RPMI7951 (cell line): ENCODE measurements at places on chromosomes 7 and 10.

DNA sequence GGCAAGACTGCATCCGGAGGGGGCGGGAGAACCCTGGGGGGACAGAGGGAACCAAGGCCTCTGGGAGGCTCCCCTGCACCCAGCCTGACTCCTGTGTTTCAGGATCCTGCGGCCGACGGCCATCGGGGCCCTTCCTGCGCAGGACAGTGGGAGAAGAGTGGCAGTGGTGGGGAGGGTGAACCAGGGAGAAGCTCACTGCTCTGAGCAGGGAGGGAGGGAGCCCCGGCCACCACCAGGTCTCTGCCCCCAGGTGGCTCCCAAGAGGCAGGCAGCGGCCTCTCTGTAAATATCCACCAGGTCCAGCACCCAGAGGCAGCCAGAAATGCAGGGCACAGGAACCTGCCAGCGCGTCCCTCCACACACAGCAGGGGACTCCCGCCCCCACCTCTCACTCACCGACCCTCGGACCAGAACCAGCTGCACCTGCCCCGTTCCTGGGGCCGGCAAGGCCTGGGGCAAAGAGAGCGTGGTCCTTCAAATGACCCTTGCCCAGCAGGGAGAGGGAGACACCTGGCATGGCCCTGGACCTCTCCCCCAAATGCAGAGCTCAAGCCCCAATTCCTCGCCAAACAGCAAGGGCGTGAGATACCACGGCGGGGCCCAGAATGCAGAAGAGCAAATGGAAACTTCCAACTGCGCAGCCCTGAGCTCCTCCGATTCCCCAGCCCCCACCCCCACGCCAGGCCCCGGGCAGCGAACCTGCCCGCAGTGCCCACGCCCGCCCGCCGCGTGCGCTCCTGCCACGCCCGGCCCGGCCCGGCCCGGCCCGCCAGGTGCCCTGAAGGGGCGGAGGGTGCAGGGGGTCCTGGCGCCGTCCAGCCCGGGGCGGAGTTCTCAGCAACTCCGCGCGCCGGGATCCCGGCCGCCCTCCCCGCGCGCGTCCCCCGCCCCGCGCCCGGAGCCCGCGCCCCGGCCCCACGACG lies 805 bp downstream of the RASGEF1A start:
- no peak for DNase-seq

DNA sequence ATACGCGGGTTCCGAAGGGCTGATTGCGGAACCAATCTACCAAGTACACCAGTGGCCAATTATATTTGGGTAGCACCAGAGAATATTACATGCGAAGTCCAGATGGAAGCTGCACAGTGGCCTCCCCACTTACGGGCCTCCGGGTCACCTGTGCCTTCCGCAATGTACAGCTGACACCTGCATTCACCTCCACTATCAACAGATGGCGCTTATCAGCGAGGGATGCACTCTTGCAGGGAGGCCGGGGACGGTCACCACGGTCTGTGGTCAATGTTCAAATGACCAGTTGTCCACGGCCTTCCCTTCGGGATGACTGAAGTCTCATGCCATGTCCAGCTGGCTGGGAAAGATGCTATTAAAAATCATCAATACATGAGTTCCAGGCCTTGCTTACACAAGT lies 47.6 kb downstream of the SLIT1 start:
- no peak for DNase-seq

GRCh38 chr7:106128836-106129235 lies 16.7 kb upstream of the SYPL1 start:
- peak; percentile 14 for DNase-seq

DNA sequence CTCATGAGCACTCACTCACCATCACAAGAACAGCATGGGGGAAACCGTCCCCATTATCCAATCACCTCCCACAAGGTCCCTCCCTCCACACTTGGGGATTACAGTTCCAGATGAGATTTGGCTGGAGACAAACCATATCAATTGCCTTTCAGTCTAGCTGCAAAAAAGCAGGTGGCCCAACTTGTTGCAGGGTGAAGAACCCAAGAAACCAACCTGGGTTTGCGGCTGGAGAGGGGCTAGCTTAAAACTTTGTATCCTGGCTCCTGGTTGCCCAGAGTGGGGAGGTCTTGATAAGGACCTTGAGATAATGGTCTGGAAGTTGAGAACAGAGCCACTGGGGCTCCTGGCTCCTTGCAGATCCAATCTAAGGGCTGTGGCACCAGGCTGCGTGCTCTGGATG lies 122.8 kb upstream of the PCBD1 start:
- no peak for DNase-seq

- no peak for DNase-seq
Observed at GRCh38 chr7:81845744-81846241, 75.9 kb upstream of the HGF start.

DNA sequence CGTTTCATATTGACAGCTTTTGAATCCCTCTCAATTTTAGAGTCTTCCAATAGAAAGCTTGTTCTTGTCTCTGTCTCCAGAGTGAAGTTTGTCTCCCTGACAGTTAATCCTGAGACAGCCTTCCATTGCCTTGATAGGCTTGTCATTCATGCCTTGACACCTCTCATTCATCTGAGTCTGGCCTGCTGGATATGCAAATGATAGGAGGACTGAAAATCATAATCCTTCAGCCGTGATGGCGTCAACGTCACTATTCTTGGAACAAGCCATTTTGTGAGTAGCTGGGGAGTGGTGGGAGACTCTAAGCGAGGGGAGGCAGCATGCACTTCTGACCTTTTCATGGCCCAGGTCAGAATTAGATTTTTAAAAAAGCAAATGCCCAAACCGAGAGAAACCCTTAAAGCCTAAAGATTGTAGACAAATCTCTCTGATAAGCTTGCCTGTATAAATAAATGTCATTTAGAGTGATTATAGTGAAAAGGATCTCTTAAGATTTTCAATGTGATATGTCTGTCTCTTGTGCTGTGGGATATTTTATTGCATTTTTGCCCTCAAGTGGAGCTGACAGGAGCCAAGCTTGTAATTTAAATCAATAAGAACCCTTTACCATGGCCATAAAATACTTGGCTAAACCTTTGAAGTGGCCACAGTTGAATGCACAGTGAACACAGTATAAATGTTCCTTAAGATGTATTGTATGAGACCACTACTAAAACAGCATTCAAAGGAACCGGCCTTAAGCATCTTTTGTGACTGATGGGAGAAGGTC lies 148.8 kb downstream of the SNX10 start:
- DNase-seq: no peak

DNA sequence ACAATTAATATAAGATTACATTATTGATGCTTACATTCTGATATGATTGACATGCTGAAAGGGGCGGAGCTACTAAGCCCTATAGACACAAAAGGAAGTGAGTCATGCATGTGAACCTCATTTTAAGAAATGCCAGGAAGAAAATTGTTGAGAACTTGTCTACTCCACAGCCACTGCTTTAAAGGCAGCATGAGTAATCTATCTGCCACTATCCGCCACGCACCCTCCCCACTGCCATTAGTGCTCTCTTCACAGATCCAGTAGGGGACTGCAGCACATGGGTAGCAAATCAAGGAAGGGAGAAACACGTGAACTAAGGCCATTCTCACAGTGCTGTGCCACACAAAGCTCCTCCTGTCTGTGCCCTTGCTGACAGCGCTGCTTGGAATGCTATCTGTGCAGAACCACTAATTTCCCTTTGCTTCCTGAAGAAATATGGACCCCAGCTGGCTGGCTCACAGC lies 524.8 kb downstream of the GRM8 start:
- peak; percentile 67 for DNase-seq

DNA sequence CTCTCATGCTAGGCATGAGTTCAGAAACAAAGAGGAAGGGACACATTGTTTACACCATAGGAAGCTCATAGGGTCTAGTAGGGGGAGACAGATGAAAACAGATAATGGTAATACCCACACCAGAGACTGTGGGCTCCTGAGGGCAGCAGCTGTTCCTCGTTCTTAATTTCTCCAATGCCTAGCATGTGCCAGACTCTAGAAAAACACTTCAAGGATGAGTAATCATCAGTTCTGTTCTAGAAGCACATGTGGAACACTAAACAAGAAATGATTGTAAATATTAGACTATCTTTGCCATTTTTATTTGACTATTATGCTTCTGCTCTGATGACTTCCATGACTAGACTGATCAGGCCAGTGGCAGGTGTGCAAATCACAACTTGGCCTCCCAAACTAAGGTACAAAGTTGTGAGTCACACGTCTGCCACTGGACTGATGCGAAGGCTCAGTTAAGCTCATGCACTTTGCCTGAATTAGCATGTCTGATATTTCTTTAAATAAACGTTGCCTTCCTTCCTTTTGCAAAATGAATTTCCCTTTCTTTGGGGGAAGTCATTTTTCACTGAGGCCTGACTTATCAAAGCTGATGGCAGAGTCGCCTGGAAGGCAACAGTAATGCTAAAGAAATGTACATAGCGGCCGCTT lies 89.2 kb upstream of the FGL2 start:
- no peak for DNase-seq

DNA sequence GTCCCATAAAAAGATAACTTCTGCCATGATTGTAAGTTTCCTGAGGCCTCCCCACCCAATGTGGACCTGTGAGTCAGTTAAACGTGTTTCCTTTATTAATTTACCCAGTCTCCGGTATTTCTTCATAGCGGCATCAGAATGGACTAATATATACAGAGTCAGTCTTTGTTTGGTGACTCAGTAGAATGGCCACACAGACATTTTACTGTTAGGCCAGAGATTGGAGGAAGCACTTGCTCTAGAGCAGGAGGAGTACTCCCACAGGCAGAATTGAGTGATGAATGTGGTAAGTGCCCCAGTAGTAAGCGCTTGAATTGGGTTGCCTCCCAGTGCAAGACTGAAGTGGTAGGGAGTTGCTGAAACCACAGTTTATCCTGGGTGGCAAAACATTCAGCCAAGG lies 149.5 kb upstream of the SMIM30 start:
- peak; percentile 79 for DNase-seq

DNA sequence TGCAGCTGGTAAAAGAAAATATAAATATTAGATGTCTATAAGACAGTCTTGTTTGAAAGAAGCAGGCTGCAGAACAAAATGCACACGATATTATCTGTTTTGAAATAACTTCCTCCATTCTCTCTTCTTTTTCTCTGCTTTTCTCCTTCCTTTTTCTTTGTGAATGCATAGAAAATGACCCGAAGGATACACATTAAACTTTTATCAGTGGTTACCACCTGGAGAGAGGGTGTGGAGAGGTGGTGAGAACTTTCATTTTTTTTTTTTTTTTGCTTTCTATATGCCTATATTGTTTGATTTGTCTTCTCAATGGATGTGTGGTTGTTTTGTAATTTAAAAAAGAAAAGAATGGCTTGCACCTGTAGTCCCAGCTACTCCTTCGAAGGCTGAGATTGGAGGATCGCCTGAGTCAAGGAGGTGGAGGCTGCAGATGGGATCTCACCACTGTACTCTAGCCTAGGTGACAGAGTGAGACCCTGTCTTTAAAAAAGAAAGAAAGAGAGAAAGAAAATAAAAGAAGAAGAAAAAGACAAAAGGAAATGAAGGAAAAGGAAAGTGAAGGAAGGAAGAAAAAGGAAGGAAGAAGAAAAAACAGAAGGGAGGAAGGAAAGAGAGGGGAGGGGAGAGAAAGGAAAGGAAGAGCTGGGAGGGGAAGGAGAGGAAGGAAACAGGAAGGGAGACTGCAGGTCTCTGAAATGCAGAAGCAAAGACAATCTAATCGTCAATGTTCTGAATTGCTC lies 64.4 kb downstream of the SAMD9 start:
- no peak for DNase-seq

DNA sequence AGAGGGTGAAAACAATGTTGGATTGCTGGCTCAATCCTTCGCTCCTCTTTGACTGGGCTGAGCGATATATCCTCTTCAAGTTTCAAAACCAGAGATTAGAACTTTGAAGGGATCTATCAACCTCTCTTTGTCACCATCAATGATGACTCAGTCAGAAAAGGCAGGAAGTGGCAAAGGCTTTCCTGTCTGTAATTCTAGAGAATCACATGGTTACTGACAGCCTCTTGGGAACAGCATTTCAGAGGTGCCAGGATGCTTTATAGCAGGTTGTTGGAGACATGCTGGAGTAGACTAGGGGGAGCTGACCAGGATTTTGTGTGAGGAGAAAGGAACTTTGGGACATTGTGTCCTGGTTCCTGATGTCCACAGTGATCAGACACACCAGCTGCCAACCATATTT lies 81.3 kb downstream of the PRKCQ start:
- DNase-seq: peak; percentile 27
